ENCODE measurements at places on chromosomes 6 and 20.

GRCh38 chr6:24980507-24981385 is 45.0 kb upstream of the RIPOR2 start:
- no peak for DNase-seq

- DNase-seq: no peak
Observed at GRCh38 chr6:125215252-125215819, 61.8 kb downstream of the TPD52L1 start.

GRCh38 chr20:12911372-12911771 is 97.4 kb upstream of the SPTLC3 start:
- no peak for DNase-seq

DNA sequence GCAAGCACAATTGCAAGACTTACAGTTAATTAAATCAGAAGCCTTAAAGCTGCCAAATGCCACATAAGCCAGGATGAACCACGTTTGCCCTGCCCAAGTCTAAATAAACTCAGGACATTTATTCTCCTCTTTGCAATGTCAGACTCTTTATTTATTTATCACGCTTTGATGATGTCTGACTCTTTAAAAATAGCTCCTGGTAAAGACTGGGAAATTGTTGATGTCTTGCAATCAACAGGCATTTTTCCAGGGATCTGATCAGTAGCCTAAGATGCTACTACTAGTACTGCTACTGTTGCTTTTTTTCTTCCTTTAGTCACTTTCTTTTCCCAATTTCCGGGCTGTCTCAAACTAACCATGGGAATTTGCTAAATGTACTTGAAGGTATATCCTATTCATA is 365.8 kb upstream of the MARCKS start:
- no peak for DNase-seq

- peak; percentile 61 for DNase-seq
Observed at GRCh38 chr6:44630125-44631028, 242.9 kb downstream of the CDC5L start.

DNA sequence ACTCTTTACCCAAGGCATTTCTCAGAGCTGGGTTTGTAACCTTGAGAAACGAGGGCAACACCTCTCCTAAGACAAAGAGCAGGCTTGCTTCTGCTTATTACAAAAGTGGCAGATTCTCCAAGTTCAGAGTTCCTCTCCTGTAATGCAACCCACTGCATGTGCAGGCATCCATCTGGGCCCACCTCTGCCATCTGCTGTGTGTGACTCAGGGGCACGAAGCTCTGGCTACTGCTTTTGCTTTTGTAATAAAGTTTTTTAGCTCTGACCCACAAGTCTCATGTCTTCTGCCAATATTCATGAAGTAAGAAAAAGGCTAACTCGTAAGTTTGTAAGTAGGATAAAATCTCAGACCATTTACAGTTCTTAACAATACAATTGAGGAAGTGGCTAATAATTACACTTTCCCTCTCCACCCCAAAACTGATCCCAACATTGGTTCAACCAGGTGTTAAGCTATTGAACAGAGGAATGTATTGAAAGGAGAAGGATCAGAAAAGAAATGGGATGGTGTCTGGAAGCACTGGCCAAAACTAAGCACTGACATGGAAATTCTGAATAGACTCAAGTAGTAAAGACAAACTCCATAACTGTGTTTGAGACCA is 51.7 kb upstream of the SMLR1 start:
- DNase-seq: no peak

GRCh38 chr6:98116455-98116854 is 717.9 kb upstream of the POU3F2 start:
- DNase-seq: no peak

- peak; percentile 24 for DNase-seq
Observed at GRCh38 chr6:3873051-3873450, 23.9 kb downstream of the FAM50B start.

GRCh38 chr20:32036252-32036651 is 15.8 kb upstream of the HCK start:
- no peak for DNase-seq

GRCh38 chr6:16105854-16106253 is 23.0 kb upstream of the MYLIP start:
- peak; percentile 24 for DNase-seq

GRCh38 chr20:2002365-2002764 is 8.5 kb upstream of the PDYN start:
- no peak for DNase-seq

DNA sequence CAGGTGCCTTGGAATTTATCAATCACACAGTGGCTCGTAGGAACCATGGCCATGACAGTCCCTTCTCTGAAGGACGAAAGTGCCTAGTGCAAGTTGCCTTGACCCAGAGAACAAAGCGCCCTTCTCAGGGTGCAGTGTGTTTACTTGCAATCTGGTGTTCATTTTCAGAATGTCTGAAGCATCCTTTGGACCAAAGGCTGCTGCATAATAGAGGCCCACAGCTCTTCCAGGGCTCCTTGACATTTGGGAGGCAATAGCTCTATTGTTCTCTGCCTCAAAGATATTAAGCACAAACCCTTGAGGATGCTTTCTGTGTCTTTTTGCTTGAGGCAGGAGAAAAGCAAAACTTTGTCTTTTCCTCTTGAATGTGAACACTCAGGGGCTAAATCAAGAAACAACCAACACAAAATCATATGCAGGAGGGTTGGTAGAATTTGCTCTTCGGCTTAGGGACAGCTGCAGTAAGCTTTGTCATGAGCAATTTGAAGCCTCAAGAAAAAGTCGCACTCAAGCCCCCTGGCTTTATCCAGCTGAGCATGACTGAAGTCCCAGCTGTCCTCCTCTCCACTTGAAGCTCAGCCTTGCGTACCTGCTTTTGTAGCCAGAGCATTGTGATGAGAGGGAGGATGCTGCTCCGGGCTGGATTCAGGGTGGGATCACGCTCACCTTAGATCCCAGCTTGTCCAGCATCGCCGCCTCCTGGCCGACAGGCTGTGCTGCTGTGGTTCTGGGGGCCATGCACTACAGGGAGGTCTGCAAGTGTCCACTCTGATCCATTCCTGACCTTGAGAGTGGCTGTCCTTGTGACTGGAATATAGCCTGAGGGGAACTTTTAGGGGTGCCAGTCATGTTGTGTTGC is 495.4 kb downstream of the CDH26 start:
- no peak for DNase-seq

DNA sequence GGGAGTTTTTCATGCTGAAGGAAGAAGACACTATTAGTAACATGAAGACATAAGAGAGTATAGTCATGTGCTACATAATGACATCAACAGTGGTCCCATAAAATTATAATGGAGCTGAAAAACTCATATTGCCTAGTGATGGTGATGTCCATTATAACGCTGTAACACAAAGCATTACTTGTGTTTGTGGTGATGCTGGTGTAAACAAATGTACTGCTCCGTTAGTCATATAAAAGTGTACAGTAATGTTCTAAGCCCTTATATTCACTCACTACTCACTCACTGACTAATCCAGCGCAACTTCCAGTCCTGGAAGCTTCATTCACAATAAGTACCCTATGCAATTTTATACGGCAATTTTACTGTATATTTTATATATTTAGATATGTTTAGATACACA is 26.8 kb upstream of the ASF1A start:
- DNase-seq: peak; percentile 51

DNA sequence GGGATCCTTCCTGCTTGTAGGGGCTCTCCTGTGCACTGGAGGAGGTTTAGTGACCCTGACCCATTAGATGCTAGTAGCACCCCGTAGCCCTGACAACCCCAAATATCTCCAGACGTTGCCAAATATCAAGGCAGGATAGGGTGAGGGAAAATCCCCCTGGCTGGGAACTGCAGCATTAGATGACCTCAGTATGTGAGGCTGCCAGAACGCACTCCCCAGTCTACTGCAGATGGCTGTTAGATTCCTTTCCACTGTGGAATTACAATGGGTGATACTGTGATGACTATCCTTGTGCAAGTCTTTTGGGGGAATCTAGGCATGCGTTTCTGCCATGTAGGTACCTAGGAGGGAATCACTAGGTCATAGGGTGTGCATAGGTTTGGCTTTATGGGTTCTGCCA is 226.3 kb upstream of the KCNG1 start:
- no peak for DNase-seq

DNA sequence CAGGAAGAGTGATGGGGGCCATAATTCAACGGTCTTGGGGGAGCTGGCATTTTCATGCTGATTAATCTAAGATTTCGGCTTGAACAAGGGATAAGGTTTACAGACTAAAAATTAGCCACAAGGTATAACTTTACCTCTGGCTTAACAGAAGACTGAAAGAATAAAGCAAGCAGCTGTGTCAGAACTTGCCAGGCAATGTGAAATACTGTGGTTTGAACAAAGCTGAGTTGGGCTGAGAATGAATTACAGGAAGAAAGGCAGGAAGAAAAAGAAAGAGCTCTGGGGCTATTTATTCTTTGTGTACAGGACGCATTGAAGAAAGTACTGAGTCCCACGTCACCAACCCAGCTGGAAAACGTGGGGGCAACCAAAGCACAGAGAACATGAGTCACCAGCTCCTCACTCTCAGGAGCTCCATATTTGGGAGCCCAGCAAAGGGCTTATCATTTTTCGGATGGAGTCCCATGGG is 121.5 kb upstream of the NEDD9 start:
- DNase-seq: peak; percentile 81

- DNase-seq: no peak
Observed at GRCh38 chr20:41314386-41314785, 3.1 kb downstream of the ZHX3 start.

DNA sequence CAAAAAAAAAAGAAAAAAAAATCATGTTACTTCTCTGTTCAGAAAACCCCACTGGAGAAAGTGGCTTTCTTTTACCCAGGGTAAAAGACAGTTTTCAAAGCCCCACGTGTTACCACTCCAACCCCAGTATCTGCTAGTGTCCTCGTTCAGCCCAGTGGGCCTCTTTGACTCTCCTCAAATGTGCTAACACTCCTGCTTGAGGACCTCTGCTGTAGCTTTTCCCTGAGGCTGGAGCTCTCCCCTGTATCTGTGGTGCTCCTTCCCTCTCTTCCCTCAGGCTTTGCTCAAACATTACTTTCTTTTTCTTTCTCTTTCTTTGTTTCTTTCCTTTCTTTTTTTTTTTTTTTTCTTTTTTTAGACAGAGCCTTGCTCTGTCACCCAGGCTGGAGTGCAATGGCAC is 15.3 kb downstream of the SEC23B start:
- no peak for DNase-seq
